NCI-H345 (cell line): ENCODE measurements at places on chromosomes 13 and 19.

DNA sequence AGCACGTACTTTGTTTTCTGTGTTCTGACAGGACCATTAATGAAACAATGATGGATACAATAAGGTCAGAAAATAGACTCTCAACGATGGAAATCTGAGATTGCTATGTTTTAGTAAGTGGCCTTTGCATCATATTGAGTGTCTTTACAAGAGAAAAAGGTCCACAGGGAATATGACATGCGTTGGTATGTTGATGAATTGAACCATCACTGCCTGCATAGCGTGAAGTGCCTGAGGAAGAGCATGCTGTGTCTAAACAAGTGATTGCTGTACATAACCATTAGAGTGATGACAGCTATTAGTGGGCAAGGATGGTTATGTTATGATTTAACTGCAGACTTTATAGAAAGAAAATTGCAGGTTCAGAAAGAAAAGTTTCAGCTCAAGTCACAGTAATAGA, 623.2 kb downstream of the SLITRK5 start:
- DNase-seq = no peak

DNA sequence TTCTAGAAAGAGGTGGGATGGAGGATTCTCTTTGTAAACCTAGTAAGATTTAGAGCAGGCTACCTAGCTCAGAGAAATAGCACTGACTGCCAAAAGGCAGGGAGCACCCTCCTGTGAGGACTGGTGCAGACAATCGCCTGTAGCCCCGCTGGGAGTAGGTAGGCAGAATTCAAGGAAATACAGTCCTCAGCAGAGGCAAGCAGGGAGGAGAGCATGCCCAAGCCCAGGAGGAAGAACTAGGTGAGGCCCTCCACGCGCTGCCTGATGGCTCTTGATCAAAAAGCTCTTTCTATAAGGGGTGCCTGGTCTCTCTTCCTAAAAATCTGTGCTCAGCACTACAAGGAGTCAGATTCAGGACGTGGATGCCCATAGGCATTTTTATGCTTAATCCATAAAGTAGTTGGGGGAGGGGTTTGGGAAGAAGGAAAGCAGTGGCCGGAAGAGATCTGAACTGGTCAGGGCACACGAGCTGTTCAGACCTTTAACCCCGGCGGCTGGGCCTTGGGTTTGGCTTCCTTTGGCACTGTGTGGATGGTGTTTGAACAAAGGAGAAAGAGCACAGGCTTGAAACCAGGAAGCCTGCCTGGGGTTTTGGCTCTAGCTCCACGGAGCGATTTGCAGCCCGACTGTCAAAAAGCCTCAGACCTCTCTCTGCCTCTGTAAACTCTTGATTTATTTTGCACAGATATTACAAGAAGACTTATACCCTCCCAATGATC, 320.6 kb downstream of the FOXO1 start:
- peak; percentile 3 for DNase-seq

- no peak for DNase-seq
Measured at GRCh38 chr13:101489643-101490405, 37.3 kb downstream of the ITGBL1 start.

DNA sequence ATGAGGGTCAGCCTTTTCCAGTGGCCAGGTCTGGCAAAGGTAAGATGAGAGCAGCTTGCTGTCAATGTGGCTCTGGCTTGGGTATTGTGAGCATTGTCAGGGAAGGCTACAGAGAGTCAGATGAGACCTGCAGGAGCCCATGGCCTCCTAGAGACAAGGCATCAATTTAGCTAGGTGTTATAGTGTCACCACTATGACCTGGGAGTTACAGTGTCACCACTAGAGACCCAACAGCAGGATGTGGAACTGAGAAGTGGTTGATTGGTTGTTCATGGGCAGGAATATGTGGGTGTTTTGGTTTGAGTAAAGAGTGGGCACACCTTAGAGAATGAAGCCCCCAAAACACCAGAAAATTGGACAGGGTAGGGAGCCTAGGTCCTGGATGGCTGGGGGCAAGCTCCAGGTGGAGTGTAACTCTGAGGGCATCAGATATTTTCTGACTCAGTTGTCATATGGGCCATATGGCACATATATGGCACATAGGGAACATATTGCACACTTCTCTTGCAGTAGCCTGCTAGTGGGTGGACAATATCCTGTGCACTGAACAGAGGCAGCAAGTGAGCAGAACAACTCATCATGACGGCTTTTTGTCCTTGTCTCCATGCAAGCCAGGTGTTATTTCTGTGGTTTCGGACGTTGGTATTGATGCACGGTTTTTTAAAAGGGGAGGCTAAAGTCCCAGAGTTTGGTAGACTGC, 46.3 kb upstream of the CEACAM21 start:
- DNase-seq = no peak

DNA sequence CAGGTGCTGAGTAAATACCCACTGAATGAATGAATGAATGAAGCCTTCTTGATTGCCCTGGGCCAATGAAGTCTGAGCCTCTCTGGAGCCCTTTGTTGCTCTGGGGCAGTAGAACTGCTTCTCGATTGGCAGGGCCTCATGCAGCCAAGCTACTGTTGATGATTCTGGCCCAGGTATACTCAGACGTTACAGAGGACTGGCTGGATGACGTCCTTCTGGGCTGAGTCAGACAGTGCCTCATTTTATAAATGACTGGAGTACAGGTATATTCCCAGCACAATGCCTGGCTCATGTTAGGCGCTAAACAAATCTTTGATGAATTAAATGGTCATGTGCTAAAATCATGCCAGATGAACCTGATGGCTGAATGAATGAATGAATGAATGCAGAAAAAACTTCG, 243.8 kb upstream of the MAB21L1 start:
- DNase-seq = no peak

GRCh38 chr13:53821632-53822031, 793.0 kb downstream of the OLFM4 start:
- DNase-seq = no peak

DNA sequence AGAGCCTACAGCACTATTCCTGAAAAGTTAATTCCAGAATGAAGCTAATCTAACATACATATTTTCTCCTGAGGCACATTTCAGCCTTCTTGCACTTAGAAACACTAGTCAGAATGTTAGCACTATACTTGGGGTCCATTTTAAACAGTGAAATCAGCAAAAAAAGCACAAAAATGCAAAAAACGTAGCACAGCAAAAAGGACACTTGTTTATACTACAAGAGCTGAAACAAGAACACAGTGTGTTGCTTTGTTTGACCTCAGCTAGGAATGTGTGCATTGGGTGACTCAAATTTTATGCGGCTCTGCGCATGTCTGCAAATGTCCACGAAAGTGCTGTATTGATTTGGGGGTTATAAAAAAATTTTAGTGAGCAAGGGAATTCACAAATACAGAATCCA, 226.2 kb downstream of the KCNRG start:
- no peak for DNase-seq

DNA sequence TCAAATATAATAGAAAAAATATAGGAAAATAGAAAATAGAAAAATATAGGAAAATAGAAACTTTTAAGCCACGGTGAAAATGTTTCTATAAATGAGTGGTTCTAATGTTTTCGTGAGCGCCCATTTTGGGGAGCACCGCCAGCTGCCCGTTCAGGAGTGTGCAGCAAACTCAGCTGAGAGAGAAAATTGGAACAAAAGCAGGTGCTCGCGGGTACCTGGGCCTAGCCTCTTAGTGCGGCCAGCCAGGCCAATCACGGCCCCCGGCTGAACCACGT, 204 bp upstream of the PDX1 start:
- DNase-seq = peak; percentile 81

DNA sequence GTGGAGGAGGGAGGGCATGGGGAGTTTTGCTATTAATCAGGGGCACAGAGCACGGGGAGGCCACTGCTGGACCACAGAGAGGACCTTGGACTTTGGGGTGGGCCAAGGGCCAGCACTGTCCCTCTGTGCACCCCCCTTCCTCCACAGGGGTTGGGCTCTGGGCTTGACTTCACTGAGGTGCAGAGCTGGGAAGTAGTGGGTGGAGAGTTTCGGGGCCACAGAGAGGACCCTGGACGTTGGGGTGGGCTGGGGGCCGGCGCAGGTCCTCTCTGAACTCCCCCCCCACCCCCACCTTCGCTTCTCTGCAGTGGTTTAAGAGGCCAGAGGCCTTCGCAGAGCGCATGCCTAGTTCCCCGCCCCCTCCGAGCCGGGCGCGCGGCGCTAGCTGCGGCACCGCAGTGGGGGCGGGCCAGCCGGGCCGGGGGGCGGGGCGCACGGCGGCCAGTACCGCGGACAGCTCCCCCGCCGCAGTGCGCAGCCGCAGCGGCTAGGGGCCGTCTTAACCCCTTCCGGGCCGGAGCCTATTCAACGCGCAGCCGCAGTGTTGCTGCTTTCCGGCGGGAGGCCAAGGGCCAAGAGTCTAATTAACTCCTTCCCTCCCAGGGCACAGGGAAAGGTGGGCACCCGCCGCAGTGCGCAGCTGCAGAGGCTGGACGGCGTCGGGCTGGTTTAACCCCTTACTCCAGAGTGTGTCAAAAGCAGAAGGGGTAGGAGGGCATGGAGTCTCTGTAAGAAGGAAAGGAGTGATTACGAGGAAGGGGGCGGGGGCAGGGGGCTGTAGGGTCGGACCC, 3.7 kb downstream of the KCNC3 start:
- peak; percentile 90 for DNase-seq

- DNase-seq = no peak
Measured at GRCh38 chr19:29576761-29577648, 29.1 kb upstream of the POP4 start.

DNA sequence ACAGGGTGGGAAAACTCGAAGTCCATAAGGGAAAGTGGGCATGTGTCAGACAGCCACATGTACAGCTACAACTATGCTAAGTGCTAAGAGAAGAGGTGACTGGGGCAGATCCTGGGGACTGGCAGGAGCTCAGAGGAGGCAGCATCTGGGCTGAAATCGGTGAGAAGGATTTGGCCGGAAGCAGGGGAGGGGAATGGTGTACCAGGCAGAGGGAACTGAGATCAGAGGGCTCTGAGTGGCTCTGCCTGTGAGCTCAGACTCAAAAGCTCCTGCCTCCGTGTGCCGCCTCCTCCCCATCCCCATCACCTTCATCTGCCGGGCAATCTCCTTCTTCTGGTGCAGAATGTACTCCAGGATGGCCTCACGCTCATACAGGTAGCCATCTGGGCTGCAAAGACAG, 21.8 kb downstream of the NOSIP start:
- DNase-seq = no peak

DNA sequence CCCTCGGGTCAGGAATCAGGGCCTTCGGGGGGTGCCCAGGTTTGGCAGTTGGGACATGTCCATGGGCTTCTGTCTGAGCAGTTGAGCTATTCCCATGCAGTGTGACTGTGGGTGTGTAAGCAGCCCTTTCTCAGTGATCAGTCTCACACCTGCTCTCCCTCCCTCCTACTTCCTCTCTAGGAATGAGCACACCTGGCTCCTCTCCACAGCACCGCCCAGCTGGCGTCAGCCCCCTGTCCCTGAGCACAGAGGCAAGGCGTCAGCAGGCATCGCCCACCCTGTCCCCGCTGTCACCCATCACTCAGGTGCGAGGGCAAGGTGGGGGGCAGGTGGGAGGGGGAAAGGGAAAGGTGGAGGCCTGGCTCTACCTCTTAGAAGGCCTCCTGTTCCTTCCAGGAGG, 25.9 kb downstream of the COMP start:
- peak; percentile 53 for DNase-seq

GRCh38 chr13:46136688-46137087, 31.9 kb upstream of the CPB2 start:
- no peak for DNase-seq

- no peak for DNase-seq
Measured at GRCh38 chr13:58239774-58240268, 608.3 kb downstream of the PCDH17 start.

DNA sequence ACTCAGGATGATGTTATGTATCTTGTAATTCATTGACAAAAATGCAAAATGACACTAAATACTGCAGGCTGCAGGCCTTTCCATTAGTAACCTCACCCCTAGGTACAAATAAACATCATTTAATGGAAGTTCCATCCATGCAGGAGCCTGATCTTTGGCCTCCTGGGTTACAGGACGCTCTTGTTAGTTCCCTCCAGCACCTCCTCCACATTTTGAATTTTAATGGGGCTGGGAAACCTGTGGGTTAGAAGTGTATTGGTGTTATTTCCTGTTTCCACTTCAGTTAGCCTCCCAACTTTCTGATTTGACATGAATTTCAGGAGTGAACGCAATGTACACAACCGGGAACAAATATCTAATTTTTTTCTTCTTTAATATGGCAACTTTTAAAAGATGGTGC, 237.1 kb upstream of the ARGLU1 start:
- DNase-seq = no peak

DNA sequence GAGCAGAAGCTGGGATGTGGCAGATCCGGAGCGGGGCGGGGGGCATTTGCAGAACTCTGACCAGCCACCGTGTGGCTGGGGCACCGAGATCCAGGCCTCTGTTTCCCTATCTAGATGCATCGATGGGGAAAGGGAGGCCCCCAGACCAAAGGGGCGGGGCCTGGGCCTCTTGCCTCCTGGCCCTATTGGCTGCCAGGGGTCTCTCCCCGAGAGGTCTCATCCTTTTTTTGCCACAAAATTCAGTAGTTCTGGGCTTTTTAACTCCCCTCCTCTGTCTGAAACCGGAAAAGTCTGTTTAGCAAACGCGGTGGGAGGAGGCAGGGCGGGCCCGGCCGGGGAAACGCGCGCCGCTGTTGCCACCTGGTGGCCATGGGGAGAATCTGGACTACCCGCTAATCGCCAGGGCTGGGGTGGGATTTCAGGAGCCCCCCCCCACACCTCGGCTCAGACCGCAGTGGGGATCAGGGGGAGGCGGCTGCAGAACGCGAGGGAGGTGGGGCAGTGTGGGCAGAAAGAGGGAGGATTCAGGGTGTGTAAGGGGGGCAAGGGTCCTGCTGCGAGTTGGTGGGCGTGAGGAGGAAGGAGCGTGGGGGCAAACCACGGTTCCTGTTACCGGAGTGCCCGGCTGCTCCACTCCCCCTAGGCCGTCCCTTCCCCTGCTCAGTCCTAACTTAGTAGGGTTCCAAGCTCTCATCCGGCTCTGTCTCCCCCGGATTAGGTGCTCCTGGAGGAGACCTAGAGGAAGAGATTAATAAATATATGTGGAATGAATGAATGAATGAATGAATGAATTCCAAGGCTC, 28.3 kb downstream of the IL12RB1 start:
- DNase-seq = peak; percentile 45

GRCh38 chr13:49997955-49998354, 1.1 kb downstream of the TRIM13 start:
- DNase-seq = no peak

DNA sequence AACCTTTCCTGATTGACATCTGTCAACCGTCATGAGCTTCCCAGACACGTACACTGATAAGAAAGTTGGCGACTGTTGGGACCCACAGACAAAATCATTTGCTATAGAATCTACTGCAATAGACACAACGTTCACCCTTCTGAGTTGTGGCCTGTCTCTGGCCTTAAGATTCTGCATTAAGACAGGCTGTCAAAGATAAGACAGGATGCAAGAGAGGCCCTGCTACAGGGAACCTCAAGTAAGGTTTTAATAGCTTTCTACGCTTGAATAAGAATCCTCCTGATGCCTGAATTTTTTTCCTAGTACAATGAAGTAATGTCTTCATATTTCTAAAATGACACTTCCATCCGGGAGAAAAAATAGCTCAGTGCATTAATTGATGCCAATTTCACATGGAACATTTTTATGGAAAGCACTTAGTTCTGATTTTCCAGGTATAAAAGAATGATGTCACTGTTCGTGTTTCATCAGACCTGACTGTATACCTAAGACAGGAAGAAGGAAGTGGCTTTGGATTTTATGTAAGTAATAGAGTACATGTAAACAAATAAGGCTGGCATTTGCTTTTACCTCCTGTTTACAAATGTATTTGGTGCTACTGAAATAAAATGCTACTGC, 275.2 kb upstream of the GPC6 start:
- no peak for DNase-seq

GRCh38 chr13:51534041-51534817, 50.0 kb upstream of the WDFY2 start:
- DNase-seq = no peak
